Activated CD8-positive, alpha-beta memory T cell treated with anti-CD3 and anti-CD28 coated beads, Interleukin-2, amount 50 U/mL, for 48 hours (primary cell): ENCODE measurements at places on chromosomes 7 and 10.

GRCh38 chr7:39310699-39311098, 255.5 kb upstream of the YAE1 start:
- no peak for DNase-seq

- DNase-seq, result peak; percentile 78
Observed at GRCh38 chr7:131188367-131189339, 139.0 kb upstream of the MKLN1 start.

DNA sequence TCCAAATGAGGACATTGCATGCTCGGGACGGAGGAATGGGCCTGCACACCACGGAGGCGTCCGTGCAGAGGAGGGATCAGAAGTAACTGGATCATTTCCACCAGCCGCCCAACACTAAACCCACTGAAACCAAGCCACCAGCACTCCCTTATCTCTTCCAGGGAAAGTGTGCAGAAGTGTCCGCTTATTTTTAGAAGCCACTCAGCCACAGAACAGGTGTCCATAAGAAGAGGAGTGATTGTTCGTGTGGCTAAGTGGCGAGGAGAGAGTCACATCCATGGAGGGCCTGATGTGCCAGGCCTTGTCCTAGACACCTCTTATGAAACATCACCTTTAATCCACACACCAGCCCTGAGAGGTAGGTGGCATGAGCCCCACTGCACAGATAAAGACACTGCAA, 407.9 kb upstream of the NPVF start:
- DNase-seq, result no peak

GRCh38 chr7:28020302-28020940, 160.2 kb downstream of the JAZF1 start:
- DNase-seq, result no peak

- no peak for DNase-seq
Observed at GRCh38 chr7:2646680-2647571, 15.1 kb downstream of the TTYH3 start.

DNA sequence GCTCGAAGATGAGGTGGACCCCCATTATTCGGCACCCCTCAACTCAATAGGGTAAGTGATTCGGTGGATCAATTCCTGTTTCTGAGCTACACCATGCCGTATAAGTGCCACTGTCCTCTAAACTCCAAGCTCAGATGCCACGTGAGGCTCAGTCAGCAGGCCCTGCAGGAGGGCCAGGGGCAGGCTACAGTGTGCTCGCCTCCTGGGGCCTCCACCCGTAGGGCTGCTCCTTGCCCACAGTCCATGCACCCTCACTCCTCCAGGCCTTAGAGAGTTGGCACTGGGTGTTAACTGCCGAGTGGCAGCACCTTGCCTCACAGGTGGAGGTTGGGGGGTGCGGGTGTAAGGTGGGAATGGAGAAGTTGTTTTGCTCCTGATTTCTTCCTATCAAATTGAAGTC, 12.1 kb downstream of the C10orf53 start:
- no peak for DNase-seq

DNA sequence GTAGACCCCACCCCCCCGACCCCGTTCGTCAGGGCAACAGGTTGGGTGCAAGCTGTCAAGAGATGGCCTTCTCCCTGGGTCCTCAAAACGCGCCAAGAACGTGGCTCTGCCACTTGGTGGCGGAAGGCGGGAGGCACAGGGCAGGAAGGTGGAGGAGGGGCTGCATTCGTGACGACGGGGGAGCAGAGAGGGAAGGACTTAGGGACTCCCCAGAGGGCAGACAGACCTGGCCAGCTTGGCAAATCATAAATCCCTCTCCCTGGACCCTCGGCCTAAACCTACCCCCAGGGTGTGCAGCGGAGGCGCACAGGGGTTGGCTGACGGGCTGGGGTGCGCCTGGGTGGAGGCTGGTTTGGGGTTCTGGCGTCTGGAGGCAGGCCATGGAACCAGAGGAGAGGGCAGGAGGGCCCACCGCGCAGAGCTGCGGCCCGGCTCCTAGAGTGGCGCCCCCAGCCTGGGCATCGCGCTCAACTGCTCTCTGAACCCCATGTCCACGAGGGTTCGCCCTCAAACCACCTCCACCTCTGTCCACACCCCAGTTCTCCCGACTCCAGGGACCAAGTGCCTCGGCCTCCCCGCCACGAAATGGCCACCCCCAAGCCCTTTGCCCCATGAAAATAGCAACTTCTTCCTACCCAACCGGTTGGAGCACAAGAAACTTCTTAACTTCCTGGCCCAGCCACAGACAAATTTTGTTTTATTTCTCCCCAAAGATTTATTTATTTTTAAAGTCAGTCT, 10.8 kb upstream of the GATA3 start:
- peak; percentile 71 for DNase-seq

DNA sequence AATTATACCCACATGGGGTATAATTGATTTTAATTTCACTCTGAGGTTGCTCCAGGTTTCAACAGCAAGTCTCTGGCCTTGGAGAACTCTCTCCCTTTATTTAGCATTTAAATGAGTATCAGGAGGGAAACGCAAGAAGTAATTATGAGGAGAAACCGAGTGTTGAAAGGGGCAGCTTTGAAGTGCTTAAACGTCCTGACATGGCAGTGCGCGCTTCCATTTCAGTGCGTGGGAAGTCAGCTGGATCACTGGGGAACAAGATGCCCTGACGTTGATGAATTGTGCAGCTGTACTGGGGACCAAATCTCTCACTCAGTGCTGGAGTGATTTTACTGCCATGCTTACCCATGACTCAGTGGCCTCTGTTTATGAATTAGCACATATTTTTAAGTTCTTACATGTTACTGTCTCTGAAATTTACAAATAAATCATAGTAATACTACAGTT, 106.0 kb upstream of the PRR15 start:
- no peak for DNase-seq

GRCh38 chr10:73763343-73763742, 18.5 kb upstream of the CHCHD1 start:
- no peak for DNase-seq

DNA sequence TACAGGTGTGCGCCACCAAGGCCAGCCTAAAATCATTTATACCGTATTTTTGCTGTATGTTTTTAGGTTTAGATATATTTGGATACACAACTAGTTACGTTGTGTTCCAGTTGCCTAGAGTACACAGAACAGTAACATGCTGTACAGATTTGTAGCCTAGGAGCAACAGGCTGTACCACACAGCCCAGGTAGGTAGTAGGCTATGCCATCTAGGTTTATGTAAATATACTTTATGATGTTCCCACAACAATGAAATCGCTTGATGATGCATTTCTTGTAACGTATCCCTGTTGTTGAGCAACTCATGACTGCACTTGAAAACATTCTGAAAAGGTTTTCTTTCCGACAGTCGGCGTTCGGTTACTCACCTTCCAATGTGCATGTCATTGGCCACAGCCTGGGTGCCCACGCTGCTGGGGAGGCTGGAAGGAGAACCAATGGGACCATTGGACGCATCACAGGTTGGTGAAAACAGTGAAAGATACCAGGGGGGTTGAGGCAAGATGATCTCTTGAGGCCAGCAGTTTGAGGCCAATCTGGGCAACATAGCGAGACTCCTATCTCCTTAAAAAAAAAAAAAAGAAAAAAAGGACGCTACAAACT, 7.7 kb downstream of the PNLIP start:
- no peak for DNase-seq

DNA sequence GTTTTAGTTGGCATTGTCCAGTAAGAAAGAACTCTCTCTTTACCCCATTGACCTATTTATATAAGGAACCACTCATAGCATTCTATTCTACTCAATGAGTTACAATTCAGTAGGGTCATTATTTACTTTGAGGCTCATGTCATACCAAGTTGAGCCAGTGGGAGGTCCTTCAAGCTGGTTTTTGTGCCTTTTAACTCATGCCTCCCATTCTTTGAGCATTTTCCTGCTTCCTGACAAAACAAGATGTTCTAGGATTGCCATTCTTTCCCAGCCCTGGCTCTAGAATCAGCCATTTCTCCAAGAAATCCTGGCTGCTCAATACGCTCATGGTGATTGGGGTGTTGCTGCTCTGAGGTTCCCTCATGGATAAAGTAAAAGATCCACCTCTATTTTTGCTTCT, 250.1 kb downstream of the ABCA13 start:
- DNase-seq, result no peak

GRCh38 chr7:142250705-142251104, 7.2 kb downstream of the PRSS58 start:
- no peak for DNase-seq

GRCh38 chr10:19212590-19212989, 164.0 kb downstream of the MALRD1 start:
- no peak for DNase-seq

DNA sequence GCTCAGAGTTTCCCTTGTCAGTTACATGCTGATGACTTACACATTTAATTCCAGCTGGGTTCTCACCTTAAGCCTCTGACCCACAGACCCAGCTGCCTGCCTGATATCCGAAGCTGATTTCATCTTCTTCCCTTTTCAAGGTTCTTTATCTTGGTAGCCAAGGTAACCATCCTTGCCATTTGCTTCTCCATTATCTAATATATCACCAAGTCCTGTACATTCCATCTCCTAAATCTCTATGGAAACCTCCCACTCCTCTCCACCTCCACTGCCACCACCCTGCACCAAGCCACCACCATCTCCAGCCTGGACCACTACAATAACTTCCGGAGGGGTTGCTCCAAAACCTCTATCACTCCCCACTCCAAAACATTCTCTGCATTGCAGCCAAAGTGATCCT, 19.9 kb downstream of the SCRN1 start:
- DNase-seq, result no peak

DNA sequence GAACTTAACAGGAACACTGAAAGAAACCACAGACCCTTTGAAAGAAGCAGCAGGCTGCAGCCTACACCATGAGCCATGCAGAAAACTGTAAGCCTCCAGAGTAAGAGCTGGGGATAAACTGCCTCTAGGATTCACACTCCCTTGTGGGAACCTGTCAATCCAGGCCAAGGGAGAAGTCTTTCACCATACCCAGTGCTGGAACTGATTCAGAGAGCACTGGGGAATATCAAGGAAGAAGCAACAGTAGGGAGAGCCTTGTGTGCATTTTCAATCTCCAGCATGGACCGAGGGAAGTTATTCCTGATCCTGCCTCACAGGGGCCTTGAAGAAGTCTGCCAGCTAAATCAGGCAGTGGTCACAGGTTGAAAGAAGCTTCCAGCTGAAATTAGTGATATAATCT, 282.2 kb downstream of the AGMO start:
- DNase-seq, result no peak

DNA sequence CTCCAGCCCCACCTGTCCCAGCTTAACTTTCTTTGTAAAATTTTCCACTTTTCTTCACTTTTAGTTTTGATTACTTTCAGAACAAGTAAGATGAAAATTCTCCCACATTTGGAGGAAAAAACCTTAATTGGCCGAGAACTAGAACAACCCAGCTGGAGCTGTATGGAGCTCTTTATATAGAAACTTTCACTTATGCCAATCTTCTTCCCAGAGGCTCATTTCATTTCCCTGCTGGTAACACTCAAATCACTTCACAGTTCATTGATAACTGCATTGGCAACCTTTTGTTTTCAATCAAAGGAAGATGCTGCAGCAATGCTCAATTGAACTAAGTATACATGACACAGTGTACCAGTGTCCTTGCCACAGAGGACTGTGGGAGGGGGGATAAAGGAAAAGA, 176.2 kb upstream of the NOBOX start:
- no peak for DNase-seq

GRCh38 chr7:101125989-101126650, 784 bp upstream of the SERPINE1 start:
- no peak for DNase-seq

DNA sequence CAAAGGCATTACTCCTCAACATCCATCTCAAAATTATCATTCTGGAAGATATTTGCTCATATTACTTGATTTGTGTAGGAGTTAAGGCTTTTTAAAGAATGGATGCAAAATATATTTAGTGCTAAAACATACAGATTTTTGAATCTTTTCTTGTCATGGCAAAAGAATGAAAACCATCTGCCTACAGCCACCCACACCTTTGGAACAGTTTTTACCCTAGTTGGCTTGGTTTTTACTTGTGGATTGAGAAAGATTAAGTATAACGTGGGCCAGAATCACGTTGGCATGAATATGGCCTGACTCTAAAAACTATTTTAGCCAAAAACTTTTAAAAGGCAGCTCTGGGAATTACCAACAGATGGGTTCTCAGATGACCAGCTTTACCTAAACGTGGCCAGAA, 128.2 kb downstream of the SPAG6 start:
- DNase-seq, result no peak

GRCh38 chr10:108465871-108466641, 1301.5 kb upstream of the SORCS1 start:
- no peak for DNase-seq

DNA sequence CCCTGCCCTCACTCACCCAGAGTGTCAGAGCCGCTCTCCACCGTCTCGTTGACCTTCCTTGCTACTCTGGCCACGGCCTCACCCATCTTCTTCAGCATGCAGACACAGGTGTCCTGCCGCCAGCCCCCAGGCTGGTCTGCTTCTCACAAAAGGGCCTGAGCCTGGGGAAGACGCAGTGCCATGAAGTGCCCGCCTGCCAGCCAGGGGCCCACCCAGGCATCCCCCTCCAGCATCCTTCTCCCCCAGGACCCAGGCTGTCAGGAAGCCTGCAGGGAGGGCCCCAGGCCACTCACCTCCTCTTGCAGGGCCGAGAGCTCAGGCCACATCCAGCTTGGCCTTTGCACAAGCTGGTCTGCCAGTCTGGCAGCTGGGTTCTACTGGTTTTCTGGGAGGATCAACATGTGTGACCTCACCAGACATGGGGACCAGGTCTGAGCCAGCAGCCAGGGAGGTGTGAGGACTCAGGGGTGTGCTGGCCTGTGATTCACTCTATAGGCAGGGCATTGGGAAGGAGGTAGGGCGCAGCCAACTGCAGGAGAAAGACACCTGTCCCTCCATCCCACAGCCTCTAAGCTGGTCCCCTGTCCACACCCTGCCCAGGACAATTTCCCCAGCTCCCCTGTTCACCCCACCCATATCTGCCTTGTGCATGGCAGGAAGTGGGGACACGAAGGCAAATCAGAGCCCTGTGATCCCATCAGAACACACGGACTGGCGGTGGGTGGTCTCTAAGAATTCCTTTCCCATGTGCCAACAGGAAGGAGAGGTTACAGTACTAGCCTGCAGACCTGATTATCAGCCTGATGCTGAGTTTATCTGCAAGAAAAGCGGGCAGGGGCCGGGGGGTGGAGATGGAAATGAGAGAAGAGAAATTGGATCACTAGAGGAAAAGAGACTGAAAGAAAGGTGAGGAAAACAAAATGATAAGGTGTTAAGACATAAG, 5.7 kb downstream of the LRRC20 start:
- DNase-seq, result no peak

GRCh38 chr7:18913106-18913505, 204.3 kb downstream of the TWIST1 start:
- no peak for DNase-seq

GRCh38 chr7:1473864-1474512, 14.7 kb upstream of the MICALL2 start:
- peak; percentile 96 for DNase-seq

GRCh38 chr7:31893365-31893764, 176.8 kb downstream of the PDE1C start:
- no peak for DNase-seq
